ENCODE measurements at places on chromosomes 16 and 17. TPM values are rescaled to one million over a fixed set of nuclear protein-coding genes. Genes with fewer than 3 reads are reported as not detected.

DNA sequence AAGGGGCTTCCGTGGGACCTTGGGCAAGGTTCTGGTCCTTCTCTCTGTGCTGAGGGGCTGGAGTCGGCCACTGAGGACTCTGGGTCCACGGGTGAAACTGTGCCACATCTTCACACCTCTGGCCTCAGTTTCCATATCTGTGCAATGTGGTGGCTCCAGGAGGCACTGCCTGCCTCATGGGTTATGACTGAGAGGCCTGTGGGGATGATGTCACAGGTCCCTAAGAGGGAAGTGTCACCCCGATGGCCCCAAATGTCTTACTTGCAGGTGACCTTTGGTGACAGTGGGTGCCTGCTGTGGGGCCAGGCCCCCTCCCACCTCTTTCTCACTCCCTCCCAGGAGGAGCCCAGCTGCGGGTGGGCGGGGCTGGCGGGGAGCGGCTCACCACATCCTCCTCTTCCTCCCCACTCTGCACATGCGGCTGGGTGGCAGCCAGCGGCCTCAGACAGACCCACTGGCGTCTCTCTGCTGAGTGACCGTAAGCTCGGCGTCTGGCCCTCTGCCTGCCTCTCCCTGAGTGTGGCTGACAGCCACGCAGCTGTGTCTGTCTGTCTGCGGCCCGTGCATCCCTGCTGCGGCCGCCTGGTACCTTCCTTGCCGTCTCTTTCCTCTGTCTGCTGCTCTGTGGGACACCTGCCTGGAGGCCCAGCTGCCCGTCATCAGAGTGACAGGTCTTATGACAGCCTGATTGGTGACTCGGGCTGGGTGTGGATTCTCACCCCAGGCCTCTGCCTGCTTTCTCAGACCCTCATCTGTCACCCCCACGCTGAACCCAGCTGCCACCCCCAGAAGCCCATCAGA lies at the start of gene IL21R:
TSS of gene IL21R (plus strand) at position 407 of the 801 bp plus-strand sequence. CDS start 27,898 bp downstream, outside the sequence.
- H3K27me3 ChIP-seq: peaks cover 25% of the 10 kb centered on the region
- H3K36me3 ChIP-seq: no peaks in the 10 kb centered on the region
- no peak within 1 kb of the TSS for H3K4me3 ChIP-seq
- H3K27ac ChIP-seq: no peak within 1 kb of the TSS

DNA sequence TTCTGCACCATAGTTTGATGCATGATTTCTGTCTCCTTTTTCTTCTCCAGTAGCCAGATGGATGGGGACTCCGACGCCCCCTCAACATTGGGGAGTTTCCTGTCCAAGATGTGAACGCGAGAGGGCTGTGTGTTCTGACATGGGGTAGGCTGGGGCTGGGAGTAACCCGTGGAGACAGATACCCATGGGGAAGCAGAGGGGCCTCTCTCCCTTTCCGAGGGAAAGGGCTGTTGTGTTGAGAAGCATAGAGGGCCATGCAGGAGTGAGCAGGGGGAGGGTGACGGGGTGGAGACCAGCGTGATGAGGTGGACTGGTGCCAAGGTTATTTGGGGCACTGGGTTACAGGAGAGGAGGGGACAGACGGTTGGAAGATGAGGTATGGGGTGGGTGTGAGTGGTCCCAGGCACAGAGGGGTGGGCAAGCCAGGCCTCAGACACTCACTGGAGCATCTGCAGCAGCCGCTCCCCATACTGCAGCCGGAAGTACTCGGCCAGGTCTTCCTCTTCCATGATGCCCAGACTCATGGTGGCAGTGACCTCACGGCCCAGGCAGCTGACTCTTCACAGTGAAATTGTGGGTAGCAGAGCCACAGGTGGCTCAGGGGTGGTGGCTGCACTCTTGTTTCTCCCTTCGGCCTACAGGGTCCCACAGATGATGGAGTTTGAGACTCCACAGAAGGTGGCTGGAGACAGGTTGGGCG lies 400 bp downstream of the CCDC42 start:
- no peak overlapping the region for H3K27ac ChIP-seq
- peaks cover 19% of the 10 kb centered on the region for H3K27me3 ChIP-seq
- no peaks in the 10 kb centered on the region for H3K36me3 ChIP-seq
- peaks cover 6% of the 10 kb centered on the region for H3K4me1 ChIP-seq
- peak overlapping the region; percentile 44 for H3K4me3 ChIP-seq

CACNG1 gene
- total RNA-seq: 0.24 TPM

DNA sequence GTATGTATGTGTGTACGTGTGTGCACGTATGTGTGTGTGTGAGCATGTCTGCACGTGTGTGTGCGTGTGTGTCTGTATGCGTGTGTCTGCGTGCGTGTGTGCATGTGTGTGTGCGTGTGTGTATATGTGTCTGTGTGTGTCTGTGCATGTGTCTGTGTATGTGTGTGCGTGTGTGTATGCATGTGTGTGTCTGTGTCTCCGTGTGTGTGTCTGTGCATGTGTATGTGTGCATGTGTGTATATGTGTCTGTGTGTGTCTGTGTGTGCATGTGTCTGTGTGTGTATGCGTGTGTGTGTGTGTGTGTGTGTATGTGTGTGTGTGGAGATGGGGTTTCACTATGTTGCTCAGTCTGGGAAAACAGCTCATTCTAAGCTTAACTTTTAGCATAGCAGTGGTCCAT lies 43.9 kb downstream of the ATP2C2 start:
- H3K4me3 ChIP-seq: no peak overlapping the region
- peaks cover 33% of the 10 kb centered on the region for H3K4me1 ChIP-seq
- no peak for DNase-seq
- H3K27me3 ChIP-seq: no peaks in the 10 kb centered on the region

Measured in type B pancreatic cell (in vitro differentiated cells).